ENCODE measurements at places on chromosomes 4 and X. TPM values are rescaled to one million over a fixed set of nuclear protein-coding genes. Genes with fewer than 3 reads are reported as not detected.

GRCh38 chr4:27742816-27743215 is 882.2 kb downstream of the STIM2 start:
- H3K4me1 ChIP-seq = no peaks in the 10 kb centered on the region
- no peaks in the 10 kb centered on the region for H3K36me3 ChIP-seq

GRCh38 chr4:90159193-90159592 is 32.0 kb downstream of the CCSER1 start:
- DNase-seq = no peak
- H3K27ac ChIP-seq = no peak overlapping the region
- H3K36me3 ChIP-seq = no peaks in the 10 kb centered on the region
- H3K4me3 ChIP-seq = no peak overlapping the region
- no peaks in the 10 kb centered on the region for H3K27me3 ChIP-seq

DNA sequence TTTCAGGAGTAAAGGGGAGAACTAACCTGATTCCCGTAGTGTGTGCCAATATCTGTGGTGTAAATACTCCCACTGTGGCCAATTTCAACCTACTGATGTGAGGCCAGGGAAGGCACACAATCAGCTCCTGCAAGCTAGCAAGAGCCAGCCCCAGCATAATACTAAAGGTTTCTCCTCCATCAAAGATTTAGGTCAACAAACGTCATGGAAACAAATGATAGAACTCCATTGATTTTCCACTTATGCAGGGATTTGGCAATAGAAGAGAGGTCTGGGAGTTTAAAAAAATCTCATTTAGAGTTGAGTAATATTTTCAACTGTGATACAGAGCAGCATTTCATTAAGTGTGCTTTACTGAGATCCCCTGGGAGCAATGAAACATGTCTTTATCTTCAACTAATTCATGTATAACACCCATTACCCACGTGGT is 15.8 kb upstream of the VEGFD start:
- no peaks in the 10 kb centered on the region for H3K27me3 ChIP-seq
- DNase-seq = no peak
- no peaks in the 10 kb centered on the region for H3K36me3 ChIP-seq
- H3K4me1 ChIP-seq = no peaks in the 10 kb centered on the region
- no peak overlapping the region for H3K4me3 ChIP-seq

- H3K27me3 ChIP-seq = peaks cover 5% of the 10 kb centered on the region
- H3K27ac ChIP-seq = no peak overlapping the region
- H3K4me1 ChIP-seq = peaks cover 32% of the 10 kb centered on the region
- DNase-seq = peak; percentile 51
- peaks cover 3% of the 10 kb centered on the region for H3K36me3 ChIP-seq
Observed at GRCh38 chrX:15203694-15204093, 66.2 kb downstream of the ASB9 start.

- no peak overlapping the region for H3K4me3 ChIP-seq
- DNase-seq = no peak
- H3K36me3 ChIP-seq = peaks cover 15% of the 10 kb centered on the region
- no peaks in the 10 kb centered on the region for H3K27me3 ChIP-seq
- H3K4me1 ChIP-seq = peaks cover 61% of the 10 kb centered on the region
- peak overlapping the region; percentile 14 for H3K27ac ChIP-seq
Observed at GRCh38 chr4:25856756-25857155, 6.0 kb downstream of the SEL1L3 start.

AFM gene
- total RNA-seq = not detected

DNA sequence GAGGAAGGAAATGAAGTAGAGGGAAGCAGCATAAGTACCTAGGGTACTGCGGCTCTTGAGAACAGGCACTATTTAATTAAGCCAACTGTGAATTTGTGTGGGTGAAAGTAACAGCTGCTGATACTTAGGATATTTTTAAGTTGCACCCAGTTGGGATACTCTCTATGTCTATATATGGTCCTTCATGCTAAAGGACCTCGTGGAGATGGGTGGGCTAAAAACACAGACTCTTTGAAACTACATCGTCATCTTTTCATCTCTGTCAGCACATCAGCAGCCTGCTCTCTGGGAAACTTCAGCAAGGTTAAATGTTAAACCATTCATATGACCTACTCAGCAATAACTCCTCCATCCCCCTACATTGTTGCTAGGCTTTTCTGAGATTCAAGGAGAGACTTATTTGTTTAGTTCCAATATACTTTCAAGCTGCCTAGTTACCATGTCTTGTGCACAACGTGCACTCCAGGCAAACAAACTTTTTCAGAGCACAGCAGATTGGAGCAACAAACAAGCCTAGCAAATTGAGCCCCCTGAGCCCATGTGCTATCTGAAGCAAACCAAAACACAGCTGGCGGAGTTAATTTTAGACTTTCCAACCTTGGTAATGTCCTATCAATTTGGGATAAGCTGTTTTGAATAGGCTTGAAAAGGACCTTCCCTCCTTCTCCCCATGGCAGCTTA is 6.2 kb upstream of the MOB1B start:
- no peaks in the 10 kb centered on the region for H3K27me3 ChIP-seq
- H3K27ac ChIP-seq = no peak overlapping the region
- no peaks in the 10 kb centered on the region for H3K4me1 ChIP-seq
- DNase-seq = no peak
- H3K36me3 ChIP-seq = no peaks in the 10 kb centered on the region
- no peak overlapping the region for H3K4me3 ChIP-seq

DNA sequence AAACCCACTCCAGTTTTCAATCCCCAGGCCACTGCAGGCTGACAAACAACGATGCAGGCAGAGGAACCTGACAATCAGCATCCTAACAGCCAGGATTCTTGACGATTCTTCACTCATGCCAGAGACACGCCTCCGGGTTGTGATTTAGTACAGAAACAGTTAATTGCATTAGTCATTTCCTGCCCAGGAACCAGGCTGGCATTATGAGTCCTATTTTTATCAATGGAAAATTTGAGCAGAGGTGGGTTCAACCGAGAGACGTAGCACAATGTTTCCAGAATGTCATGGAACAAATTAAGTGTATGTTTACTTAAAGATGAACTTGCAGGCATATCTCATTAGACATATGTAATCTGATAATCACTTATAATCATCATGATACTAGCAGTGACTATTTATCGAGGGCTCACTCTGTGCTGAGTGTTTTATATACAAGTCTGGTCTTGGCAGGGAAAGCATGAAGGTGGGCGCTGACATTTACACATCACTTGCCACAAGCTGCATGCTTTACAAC is 159.7 kb downstream of the NSUN7 start:
- H3K4me1 ChIP-seq = peaks cover 28% of the 10 kb centered on the region
- peak overlapping the region; percentile 91 for H3K27ac ChIP-seq
- DNase-seq = peak; percentile 68
- no peaks in the 10 kb centered on the region for H3K36me3 ChIP-seq
- H3K27me3 ChIP-seq = no peaks in the 10 kb centered on the region

SPACA5 gene
- not detected for total RNA-seq

RPS6KA6 gene
- not detected for total RNA-seq

- no peaks in the 10 kb centered on the region for H3K36me3 ChIP-seq
- no peaks in the 10 kb centered on the region for H3K4me1 ChIP-seq
- no peaks in the 10 kb centered on the region for H3K27me3 ChIP-seq
Observed at GRCh38 chr4:61740886-61741285, 540.8 kb downstream of the ADGRL3 start.

DNA sequence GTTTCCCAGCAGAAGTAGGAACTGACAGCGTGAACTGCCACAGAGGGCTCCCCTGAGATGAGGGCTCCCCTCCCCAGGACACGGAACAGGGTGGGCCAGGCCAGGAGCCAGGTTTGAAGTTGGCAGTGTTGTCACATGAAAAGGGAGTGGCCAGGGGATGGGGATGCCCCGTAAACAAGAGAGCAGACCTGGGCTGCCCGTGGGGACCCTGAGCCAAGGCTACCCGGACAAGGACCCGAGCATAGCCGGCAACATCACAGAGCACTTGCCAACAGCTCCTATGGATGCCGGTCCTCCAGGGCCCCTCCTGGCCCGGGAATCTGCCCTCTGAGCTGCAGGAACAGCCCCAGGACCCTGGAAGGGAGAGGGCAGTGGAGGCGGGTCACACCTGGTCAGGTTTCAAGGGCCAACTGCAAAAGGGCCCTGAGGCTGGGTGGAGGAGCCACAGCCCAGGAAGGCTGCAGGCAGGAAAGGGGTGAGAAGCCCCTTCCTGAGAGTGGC is 102.1 kb downstream of the CPZ start:
- no peaks in the 10 kb centered on the region for H3K36me3 ChIP-seq
- H3K27me3 ChIP-seq = no peaks in the 10 kb centered on the region
- H3K27ac ChIP-seq = no peak overlapping the region
- no peak overlapping the region for H3K4me3 ChIP-seq
- H3K4me1 ChIP-seq = no peaks in the 10 kb centered on the region
- no peak for DNase-seq

Data from activated CD4-positive, alpha-beta T cell treated with anti-CD3 and anti-CD28 coated beads, Interleukin-2, amount 10 ng/mL, durations not matched to agents 24 days and 14 days (primary cell).